ENCODE measurements at places on chromosomes 4 and X.

DNA sequence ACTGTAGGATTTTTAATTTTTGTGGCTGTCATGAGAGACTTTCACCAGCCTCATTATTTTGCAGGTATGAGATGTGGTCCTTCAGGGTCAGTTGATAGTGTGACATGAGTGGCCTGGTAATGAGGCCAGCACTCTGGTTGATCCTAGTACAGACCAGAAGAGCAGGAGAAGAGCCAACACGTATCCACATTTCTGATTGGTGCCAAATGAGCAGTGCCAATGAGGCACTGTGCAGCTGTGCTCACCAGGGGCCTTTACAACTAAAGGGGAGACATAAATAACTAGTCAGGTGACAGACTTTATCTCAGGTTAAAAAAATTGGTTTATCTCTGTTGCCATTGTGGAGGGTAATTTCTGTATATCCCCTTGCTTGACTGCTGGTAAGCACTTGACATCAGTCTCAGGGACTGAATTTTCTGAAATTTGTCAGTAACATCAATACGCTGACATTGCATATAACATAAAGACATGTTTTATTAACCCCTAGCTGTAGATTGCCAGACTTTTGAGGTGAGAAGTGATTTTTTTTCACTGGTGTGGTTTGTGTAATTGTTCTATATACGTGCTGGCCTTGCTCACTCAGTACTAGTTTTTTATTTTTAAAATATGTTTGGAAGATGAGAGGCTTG is 101.2 kb downstream of the AFF1 start:
- no peak for DNase-seq

DNA sequence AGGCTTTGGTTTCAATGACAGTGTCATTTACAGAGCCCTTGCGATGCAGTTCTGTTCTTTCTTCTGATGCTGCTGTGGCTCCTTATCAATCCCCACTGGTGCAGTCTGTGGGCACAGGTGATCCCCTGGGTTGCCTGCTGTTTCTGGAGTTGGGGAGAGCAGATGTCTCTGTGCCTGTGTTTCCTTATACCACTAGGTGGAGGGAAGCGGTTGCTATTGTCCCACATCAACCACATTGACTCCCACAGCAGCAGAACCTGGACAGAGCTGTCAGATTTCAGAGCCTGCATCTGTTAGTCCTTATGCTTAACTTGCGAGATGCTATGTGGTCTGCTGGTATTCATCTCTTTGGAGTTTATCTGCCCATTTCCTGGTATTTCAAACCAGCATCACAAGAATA is 57.7 kb downstream of the NEIL3 start:
- DNase-seq: no peak

DNA sequence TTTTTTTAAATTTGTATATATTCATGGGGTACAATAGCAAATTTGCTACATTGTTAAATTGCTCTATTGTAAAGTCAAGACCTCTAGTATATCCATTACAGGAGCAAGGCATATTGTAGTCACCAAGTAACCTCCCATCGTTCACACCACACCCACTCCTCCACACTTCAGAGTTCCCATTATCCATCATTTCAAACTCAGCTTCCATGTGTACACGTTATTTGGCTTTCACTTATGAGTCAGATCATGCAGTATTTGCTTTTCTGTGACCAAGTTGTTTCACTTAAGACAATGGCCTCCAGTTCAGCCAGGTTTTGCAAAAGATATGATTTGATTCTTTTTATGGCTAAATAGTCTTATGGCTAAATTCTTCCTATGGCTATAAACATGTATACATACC is 2614.2 kb downstream of the PCDH7 start:
- no peak for DNase-seq

DNA sequence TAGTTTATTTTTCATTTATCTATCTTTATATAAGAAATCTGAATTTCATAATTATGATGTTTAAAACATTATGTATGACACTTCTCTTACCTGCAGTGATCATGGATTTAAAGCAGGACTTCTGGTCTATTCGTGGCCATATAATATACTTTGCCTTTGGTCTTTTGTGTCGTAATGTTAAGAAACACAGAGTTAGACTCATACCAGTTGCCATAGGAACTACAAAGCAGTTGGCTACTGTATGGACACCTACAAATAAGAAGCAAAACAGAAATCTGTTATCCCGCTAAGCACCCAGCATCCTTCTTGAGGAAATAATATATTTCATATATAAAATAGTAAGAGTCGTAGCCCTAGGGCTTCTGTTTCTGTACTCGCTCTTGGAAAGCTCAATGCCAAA is 4.3 kb downstream of the SEPSECS start:
- DNase-seq: no peak

DNA sequence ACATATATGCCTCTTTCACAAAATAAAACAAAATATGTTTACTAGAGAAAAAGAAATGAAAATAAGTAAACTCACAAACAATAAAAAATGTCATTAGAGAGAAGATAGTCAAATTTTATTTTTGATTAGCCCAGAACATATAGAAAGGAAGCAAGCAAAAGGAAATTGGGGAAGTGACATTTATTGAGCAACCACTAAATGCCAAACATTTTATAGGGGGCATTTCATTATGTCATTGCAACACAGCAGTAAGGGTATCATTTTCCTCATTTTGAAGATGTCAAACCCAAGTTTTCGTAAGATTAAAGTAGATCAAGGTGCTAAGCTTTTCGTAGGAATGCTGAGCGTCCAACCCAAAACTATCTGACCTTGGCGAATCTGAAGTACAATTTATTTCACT is 1331.5 kb upstream of the PABPC4L start:
- DNase-seq: no peak

GRCh38 chr4:84547211-84547610 is 35.7 kb upstream of the CDS1 start:
- no peak for DNase-seq

GRCh38 chr4:128574706-128575105 is 234.8 kb upstream of the JADE1 start:
- no peak for DNase-seq

DNA sequence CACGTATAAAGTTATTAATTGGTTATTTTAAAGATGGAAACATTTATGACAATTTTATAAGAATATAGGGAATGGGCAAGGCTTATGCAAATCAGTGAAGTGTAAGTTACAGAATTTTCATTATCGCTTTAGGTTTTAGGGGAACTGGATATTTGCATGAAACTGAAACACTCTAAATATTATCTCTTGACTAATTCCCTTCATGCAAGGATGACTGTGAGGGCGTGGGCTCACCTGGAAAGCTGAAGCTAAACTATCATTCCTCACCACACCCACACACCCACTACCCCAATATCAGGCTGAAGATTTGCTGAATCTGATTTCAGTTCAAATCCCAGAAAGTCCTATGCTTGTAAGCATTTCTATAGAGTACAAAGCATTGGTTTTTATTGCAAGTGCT is 81.7 kb upstream of the ARHGAP24 start:
- DNase-seq: no peak

DNA sequence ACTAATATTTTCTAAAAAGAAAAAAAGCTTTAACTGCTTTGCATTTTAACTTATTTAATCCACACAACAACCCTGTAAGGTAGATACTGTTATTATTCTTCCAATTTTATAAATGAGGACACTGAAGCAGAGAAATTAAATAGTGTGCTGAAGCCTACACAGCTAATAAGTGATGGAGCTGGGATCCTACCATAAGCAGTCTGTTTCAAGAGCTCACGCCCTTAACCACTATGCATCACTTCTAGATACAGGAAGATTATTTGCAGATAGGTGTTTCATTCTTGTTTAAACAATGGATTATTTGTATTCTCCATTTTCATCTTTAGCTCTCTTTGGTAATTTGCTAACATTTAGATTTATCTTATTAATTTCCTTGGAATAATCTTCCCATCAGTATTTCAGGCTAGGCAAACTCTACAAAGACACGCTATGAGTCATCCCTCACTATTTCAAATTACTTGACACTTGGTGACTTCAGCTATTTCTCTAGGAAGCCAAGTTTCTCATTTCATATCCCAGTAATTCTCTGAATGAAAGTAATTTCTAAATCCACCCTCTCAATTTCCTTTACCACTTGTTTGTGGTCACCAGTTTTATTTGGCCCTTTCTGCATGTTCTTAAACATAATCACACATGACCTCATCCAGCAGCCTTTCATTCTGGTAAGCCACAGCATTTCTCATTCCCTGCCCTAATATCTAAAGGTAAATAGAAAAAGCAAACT is 67.3 kb downstream of the ASB9 start:
- no peak for DNase-seq

DNA sequence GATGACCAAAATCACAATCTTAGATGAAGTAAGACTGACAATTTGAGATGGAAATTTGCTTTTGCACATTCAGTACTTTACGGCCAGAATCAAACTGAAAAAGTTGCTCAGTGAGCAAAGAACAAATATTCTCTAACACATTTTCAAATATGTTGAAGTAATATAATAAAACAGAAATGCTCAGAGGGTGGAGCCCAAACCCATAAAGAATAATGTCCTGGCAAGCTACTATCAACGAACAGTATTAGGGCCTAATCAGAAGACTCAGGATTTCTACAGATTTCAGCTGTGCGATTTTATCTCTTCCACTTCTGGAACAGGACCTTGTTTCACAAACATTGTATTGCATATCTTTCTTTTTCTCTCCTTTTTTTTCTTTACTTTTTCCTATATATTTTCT is 505.0 kb downstream of the TECRL start:
- DNase-seq: no peak

- no peak for DNase-seq
Measured at GRCh38 chrX:78658845-78659744, at the start of gene RTL3. RTL3 (minus strand) TSS chrX:78659328; CDS start chrX:78658420, 908 bp downstream.

DNA sequence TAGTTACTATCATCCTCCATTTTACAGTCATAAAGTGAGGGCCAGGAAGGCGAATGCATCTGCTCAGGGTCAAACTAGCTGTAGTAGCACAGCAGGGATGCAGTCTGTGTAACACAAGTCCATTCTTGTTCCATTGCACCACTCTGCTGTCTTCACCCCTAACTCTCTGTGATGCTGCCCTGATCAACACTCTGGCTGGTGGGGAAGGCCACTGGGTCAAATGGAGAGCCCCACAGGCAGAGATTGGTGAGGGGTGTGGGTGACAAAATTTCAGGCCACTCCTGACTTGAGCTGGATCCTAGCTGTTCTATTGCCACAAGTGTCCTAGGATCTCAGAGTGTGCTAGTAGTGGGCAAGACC is 136.5 kb downstream of the PJA1 start:
- DNase-seq: no peak

DNA sequence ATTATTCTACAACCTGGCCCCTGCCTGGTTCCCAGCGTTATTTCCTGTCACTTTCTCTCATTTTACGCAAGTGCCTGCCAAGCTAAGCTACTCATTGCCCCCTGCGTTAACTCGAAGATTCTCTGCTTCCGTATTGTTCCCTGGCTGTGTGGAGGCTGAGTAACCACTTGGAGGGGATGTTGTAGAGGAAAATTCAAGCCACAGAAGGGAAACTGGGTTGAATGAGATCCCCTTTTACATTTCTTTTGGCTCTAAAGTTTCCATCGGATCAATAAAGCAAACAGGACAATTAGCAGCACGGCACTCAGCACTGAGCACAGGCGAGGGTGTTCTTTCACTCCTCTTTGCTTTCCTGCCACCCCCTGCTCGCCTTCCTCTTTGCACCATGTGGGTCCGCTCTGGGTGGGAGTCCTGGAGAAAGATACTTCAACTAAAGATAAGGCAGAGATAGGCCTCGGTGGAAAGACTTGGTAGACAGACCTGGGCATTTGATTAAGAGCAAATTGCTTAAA is 4.2 kb upstream of the TMSB4X start:
- DNase-seq: no peak

GRCh38 chr4:172842779-172843178 is 325.8 kb upstream of the GALNT7 start:
- DNase-seq: no peak

All from cortex of kidney (tissue), 1 donor.